GM12865 (cell line): ENCODE measurements at places on chromosomes 7 and 10.

DNA sequence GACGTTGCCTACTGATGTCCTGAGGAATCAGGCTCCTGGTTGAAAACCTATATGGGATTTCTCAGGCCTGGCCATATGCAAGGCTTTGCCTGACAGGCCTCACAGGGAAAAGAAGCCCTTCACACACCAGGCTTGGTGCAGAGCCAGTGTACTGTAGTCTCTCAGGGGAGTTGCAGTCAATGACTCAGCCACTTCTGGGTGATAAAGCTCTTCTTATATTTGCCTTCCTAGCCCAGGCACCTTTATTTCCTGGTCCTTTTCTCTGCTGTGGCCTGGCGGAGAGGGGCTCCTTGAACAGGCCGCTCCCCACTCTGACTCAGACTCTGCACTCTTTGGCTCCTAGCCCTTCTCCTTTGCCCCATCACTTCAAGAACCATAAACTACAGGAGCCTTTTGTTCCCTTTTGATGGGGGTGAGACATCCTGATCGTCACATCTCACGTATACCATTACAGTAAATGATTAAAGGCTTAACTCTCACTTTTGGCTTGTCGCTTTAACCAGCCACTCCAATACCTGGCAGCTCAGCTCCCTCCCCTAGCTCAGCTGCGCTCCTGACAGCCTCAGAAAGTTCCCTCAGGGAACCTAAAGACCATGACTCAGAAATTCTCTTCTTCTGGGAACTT lies 33.5 kb downstream of the DPY19L1 start:
- no peak for DNase-seq

DNA sequence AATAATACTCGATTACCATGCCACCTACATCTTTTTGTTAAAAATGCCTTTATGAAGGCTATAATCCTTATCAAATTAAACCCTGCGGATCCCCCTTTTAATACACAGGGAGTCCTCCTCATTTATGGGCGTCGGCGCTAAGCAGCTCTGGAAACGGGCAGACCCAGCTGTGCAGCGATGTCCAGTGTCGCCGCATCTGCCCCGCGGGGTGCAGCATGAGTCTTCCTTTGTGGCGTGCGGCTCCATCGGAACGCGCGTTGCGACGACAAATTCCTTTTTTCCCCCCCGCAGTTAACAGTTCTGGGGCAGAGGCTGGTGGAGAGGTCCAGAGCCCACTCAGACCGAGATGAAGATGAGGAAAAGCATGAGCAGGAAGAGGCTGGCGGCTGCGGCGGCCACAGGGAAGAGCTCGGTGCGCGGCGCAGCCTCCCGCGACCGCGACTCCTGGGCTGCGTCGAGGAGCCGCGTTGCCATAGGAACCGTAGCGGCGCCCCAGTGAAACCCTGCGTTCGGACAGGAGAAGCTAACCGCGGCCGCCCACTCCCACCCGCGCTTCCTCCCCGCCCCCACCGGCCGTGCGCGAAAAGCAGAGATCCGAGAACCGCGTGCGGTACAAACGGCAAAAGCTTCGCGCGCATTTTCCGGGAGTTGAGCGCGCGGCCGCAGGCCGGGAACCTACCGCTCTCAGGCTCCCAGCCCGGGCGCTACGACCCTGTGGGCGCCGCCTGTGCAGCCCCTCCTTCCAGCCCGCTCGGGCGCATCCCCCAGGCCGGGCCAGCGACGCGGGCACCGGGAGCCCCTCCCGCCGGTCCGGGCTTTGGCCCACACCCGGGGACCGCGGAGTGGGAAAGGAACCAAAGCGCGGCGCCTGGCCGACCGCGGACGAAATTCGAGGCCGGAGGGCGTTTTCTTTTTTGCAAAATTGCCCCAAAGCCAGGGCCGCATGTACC lies 130.6 kb downstream of the SPAG6 start:
- peak; percentile 50 for DNase-seq

DNA sequence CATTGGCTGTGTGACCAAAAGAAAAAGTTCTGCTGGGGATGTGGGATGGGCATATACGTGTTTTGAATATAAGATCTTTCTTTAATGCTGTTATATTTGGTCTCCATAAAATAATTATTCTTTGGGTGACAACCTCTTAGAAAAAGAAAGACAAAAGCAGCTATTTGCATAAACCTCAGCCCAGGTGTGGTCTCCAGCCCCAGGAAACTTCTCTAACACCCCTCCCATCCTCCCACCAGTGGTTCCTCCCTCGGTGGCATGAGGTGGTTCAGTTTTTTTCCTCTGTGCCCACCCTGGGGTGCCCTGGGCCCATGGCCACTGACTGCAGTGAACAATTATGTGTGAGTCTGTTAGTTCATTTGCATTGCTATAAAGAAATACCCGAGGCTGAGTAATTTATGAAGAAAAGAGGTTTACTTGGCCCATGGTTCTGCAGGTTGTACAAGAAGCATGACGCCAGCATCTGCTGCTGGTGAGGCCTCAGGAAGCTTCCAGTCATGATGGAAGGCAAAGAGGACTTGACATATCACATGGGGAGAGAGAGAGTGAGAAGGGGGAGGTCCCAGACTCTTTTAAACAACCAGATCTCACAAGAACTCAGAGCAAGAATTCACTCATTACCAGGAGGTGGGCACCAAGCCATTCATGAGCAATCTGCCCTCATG lies 165.9 kb downstream of the CUX1 start:
- peak; percentile 40 for DNase-seq

GRCh38 chr7:140656548-140657515 lies 15.9 kb upstream of the ADCK2 start:
- peak; percentile 74 for DNase-seq

GRCh38 chr7:80466636-80467035 lies 45.2 kb downstream of the GNAT3 start:
- no peak for DNase-seq

DNA sequence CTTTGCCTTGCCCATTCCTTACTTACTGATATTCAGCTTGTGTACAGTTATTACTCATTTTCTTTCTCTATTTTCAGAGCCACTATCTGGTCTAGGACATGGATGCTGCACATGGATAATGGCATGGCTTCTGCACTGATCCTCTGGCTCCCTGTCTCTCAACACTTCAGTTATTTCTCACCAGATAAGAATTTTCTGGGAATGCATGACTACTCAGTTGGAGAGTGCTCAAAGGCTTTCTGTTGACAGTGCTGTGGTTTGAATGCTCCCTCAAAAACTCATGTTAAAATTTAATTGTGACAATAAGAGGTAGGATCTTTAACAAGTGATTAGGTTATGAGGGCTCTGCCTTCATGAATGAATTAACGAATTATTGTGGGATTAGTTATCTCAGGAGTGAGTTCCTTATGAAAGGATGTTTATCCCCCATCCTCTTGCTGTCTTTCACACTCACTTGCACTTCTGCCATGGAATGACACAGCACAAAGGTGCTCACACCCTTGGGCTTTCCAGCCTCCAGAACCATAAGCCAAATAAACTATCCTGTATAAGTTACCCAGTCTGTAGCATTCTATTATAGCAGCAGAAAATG lies 16.1 kb upstream of the PIK3CG start:
- no peak for DNase-seq

DNA sequence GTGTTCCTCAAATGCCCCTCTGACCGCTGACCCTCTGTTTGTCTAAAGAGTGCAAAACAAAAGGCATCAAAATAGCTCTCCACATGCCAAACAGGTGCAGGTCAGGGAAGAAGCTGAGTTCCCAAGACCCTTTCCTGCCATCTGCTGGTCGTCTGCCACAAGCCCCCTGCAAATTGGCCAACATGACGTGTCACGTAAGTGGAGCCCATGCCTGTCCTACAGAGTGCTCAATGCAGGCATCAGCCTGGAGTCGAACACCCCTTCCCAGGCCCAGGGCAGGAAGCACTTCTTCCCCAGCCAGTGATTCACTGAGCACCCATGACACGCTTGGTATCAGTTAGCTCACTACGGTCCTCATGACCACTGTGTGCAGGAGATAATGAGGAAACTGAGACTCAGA lies 14.1 kb downstream of the TMEM72 start:
- DNase-seq, result peak; percentile 37

DNA sequence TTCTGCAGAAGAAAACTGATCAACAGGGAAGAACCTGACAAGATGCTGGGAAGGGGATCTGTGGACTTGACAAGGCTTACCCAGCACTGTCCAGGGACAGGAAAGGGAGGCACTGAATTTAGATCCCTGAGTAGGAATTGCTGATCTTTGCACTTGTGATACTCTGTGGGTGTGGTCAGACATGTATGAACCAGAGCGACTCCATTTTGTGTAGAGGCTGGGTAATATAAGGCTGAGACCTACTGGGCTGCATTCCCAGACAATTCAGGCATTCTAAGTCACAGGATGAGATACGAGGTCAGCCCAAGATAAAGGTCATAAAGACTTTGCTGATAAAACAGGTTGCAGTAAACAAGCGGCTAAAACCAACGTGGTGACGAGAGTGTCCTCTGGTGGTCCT lies 60.7 kb downstream of the CCDC3 start:
- DNase-seq, result no peak

- DNase-seq, result no peak
Measured at GRCh38 chr7:102073931-102074880, 212.5 kb upstream of the SH2B2 start.

GRCh38 chr7:24756545-24757352 lies 515 bp downstream of the GSDME start:
- DNase-seq, result peak; percentile 41

- DNase-seq, result peak; percentile 58
Measured at GRCh38 chr10:89426230-89426868, 12.0 kb downstream of the IFIT5 start.

DNA sequence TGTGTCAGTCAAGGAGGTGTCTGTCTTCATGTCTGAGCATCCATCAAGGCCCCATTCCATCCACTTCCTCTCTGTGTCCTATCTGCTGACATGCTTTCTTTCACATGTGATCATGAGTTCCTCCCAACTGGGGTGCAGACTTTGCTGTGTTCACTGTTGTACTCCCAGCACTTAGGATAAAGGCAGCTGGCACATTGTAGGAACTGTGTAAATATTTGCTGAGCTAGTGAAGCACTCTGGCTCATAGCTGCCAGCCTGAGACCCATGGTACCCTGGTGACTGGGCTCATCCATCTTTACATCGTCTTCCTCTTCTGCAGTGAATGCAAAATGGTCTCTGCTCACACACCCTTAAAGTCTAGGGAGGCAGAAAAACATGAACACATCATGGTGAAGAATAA lies 242.2 kb upstream of the IGFBP3 start:
- DNase-seq, result no peak

- DNase-seq, result no peak
Measured at GRCh38 chr10:69217119-69217754, 2.9 kb upstream of the HKDC1 start.

- DNase-seq, result no peak
Measured at GRCh38 chr7:134948246-134948645, 38.1 kb upstream of the AGBL3 start.

DNA sequence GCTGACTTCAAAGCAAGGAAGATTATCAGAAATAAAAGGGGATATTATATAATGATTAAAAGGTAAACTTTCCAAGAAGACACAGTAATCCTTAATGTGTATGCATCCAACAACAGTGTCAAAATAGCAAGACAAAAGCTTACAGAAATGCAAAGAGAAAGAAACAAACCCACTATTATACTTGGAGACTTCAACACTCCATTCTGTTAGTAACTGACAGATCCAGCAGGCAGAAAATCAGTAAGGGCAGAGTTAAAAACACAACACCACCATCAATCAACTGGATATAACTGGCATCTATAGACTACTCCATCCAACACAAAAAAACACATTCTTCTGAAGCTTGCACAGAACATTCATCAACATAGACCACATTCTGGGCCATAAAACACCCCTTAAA lies 103.8 kb downstream of the OR13A1 start:
- no peak for DNase-seq

DNA sequence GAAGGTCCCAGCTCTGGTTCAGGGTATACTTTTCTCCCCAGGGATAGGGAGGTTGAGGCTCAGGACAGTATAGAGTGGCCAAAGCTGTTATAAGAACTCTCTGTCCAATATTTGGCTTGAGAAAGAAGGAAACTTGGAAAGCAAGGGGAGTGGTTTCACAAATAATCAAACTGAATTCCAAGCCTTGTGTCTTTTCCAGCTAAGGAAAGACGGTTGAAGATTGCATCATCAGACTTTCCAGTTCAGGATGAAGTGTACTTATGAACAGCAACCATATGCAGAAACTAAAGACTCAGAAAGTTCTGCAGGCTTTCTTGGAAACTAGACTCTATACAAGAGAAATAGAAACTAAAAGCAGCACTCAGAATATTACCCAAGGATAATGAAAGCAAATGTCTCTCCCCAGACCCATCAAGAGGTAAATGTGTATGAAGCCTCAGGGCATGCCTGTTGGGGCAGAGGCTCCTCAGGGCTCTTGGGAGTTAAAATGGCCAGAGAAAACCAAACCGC lies 46.4 kb downstream of the RAMP3 start:
- DNase-seq, result peak; percentile 69

GRCh38 chr7:67505449-67505848 lies 508.8 kb downstream of the TYW1 start:
- DNase-seq, result no peak

- DNase-seq, result no peak
Measured at GRCh38 chr10:75431180-75432111, at the start of gene LRMDA. Gene LRMDA, plus strand, starts transcription at chr10:75431624.

DNA sequence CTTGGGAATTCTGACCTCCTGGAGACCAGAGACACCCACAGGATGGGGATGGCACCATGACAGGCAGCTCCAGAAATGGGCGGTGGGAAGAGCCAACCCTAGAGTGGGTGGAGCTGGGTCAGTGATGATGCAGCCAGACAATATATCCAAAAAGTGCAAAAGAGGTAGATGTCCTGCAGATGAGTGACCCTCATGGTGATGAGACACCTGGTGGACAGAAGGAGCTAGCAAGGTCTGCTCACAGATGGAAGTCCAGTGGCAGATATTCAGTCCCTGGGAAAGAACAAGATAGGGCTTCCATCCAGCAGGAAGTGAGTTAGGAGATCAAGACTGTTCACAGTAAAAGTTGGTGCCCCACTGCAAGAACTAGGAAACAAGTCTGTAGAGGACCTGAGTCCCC lies 19.2 kb upstream of the GRB10 start:
- DNase-seq, result no peak

DNA sequence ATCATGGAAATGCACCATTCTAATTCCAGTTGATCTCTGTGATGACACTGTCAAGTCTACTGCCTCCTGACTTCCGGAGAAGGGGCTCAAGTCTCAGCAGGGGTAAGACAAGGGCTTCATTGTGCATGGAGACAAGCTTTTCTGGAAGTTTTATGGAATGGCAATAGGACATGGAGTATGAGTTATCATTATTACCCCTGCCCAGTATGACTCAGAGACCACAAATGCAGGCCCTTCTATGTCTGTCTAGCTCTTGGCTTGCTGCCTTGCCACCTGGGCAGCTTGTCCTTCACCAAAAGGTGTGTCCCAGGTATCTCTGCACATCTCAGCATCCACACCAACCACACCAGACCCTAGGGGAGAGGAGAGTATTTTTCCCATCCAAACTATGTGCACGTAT lies 34.9 kb upstream of the KIAA1217 start:
- no peak for DNase-seq
